Stimulated activated naive B cell treated with anti-CD40 and anti-IgM and Interleukin-4, amounts not matched to agents 10 μg/mL and 1 μg/mL and 100 μg/mL, for 72 hours (primary cell): ENCODE measurements at places on chromosomes 16 and 17.

GRCh38 chr16:28207399-28207798, 4.4 kb downstream of the XPO6 start:
- DNase-seq = no peak

- no peak for DNase-seq
Measured at GRCh38 chr16:62709794-62710193, 673.6 kb upstream of the CDH8 start.

DNA sequence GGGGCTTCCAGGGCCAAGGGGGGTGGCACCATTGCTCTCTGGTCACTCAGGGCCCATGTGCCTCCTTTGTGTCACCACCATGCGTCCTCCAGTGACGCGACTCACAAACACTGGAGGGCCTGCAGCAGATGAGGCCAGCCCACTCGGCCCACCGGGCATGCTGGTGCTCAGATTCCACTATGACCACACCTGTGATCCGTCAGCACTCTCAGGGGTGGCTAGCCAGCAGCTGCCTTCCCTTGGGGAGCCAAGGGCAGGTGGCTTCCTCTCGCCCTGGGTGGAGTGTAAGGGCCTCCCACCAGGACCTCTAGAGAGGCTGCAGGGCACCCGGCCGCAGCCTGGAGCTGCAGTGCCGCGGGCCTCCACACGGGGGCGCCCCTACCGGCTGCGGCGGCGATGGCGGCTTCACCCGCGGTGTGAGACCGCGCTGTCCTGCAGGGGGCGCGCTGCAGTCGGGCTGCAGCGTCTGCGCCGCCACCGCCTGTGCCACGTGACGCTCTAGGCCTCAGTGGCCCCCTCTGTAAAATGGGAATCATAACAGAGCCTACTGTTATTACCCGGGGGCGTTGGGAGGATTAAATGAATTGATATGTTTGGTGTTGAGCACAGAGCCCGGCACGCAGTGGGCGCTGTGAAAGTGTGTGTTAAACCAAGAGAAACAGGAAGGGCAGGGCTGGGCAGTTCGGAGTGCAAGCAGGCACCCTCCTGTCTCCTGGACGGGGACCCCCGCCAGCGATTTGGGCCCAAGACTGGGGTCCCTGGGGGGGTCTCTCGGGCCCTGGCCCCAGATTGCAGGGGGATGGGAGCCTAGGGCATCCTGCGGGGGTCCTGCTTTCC, 192.4 kb upstream of the GSE1 start:
- peak; percentile 59 for DNase-seq

GRCh38 chr17:45073414-45074070, 12.4 kb downstream of the NMT1 start:
- no peak for DNase-seq

- DNase-seq = no peak
Measured at GRCh38 chr16:50928065-50928464, 186.2 kb downstream of the CYLD start.

GRCh38 chr17:81081222-81082176, 46.5 kb downstream of the BAIAP2 start:
- DNase-seq = no peak
